Stimulated activated CD4-positive, alpha-beta T cell treated with anti-CD3 and anti-CD28 coated beads, Interleukin-12 subunit alpha, Interleukin-12 subunit beta, amount 100 ng/mL, for 48 hours (primary cell): ENCODE measurements at places on chromosomes 12 and 14.

DNA sequence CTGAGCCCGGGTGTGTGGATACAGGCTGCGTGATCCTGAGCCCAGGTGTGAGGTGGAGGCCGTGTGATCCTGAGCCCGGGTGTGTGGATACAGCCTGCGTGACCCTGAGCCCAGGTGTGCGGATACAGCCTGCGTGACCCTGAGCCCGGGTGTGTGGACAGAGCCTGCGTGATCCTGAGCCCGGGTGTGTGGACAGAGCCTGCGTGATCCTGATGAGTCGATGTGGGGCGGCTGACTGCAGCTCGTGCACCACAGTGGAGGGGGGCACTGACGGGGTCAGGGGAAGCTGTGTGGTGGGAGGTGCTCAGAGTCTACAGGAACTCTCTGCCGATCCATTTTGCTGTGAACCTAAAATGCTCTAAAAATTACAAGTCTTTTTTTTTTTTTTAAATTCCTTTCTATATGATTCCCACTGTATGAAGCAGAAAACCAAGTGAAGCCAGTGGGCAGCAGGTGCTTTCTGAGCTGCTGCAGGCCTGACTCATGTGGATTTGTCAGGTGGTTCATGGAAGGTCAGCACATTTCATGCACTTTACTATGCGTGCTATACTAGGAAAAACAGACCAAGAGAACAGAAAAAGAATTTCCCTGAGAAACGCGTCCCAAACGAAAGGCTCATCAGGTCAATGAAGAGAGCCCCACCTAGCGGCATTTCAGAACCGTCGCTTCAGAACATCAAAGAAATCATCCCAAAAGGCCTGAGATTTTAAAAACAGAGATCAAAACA lies 19.3 kb downstream of the BRF1 start:
- no peak for DNase-seq

DNA sequence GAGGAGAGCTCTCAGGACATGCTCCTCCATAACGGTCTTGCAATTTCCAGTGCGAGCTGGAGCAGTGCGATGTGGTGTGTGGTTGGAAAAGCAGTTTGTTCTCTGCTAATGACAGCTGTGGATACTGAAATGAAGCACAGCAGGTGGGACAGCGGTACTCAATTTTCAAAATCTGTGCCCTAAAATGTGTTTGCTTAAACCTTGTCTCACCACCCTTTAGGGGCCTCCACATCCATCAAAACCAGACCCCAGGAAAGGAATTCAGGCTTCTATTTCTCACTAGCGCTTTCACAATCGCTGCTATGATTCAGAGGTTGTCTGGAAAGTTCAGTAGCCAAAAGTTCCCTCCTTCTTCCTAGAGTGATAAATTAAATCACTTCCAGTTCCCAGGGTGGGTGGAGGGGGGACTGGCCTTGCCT lies 440.8 kb downstream of the EGLN3 start:
- DNase-seq = no peak

- no peak for DNase-seq
These were observed 3.9 kb downstream of the LRCOL1 start for GRCh38 chr12:132606466-132606865.

- DNase-seq = no peak
These were observed 3.4 kb upstream of the OTUB2 start for GRCh38 chr14:94022532-94023411.

GRCh38 chr12:9387450-9387849 lies 179.3 kb upstream of the PZP start:
- no peak for DNase-seq

GRCh38 chr12:12676605-12677004 lies 19.4 kb downstream of the GPR19 start:
- no peak for DNase-seq

DNA sequence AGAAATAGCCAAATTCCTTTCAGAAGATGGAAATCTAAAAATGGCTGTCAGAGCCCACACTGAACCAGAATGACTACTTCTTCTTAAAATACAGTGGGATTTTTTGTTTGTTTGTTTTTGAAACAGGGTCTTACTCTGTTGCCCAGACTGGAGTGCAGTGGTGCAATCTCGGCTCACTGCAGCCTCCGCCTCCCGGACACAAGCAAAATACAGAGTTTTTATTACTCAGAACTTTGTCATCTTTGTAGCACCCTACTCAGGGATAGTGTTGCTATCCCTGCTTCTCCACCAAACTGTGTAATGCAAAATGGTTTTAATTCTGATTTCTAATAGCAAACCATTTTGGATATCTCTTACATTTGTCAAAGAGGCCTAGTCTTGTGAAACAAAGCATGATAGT lies 16.4 kb downstream of the ZNF410 start:
- DNase-seq = no peak

- no peak for DNase-seq
These were observed 37.1 kb downstream of the RIMKLB start for GRCh38 chr12:8734873-8735381.

GRCh38 chr14:98855926-98856715 lies 415.9 kb downstream of the BCL11B start:
- DNase-seq = no peak

- DNase-seq = no peak
These were observed 1.2 kb downstream of the HNRNPC start for GRCh38 chr14:21267886-21268616.

DNA sequence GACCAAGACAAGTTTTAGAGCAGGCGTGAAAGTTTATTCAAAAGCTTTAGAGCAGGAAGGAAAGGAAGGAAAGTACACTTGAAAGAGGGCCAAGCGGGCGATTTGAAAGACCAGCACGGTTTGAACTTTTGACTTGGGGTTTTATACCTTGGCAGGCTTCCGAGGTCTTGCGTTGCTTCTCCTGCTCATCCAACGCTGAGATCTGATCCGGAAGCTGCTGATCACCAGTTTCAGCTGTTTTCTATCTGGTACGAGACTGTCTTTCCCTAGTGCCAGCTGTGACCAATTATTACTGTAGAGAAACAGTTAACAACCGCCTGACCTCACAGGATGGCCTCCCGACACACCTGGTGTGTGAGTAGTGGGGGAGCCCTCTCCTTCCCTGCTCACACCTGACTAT lies 20.6 kb upstream of the SNRPF start:
- DNase-seq = no peak

DNA sequence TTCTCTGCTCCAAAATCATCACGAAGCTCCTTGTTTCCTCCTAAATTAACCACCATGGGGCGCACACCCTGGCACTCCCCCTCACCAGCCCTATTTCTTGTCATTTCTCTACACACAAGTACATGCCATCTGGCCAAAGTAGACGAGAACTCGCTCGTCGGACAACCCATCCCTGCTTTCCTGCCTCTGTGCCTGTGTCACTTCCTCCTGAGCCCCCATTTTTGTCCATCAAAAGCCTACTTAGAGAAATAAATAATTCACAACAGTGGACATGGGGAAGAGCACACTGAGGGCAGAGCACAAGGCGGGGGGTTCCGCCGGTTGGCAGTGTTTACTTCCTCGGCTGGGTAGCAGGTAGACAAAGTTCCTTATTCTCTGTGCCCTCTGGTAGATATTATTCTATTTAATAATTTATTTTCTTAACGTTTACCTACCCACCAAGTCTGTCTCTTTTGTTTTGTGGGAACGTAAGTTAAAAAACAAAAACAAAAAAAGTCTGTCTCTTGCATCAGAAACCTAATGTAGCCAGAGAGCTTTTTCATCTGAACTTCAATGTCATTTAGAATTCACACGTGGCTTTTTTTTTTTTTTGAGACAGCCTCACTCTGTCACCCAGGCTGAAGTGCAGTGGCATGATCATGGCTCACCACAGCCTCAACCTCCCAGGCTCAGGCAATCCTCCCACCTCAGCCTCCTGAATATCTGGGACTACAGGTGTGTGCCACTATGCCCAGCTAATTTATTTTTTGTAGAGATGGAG lies 6.0 kb downstream of the VPS37B start:
- no peak for DNase-seq

DNA sequence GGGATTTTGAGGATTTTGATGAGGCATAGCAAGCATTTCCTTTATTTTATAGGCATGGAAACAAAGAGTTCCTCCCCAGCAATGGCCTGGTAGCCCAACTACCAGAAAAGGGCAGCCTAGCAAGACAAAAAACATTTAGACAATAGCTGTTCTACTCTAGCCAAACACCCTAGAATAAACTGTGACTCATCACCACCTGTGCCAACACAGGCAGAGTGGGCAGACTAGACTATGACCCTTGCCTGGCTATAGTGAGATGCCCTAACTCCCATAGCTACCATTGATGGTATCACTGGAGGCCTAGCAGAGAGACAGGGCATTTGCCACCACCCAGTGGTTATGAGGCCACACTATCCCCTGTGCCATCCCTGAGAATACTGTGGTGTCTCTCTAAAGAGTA lies 15.5 kb upstream of the CCER1 start:
- DNase-seq = no peak

GRCh38 chr12:114935658-114936057 lies 251.7 kb upstream of the TBX3 start:
- DNase-seq = no peak

DNA sequence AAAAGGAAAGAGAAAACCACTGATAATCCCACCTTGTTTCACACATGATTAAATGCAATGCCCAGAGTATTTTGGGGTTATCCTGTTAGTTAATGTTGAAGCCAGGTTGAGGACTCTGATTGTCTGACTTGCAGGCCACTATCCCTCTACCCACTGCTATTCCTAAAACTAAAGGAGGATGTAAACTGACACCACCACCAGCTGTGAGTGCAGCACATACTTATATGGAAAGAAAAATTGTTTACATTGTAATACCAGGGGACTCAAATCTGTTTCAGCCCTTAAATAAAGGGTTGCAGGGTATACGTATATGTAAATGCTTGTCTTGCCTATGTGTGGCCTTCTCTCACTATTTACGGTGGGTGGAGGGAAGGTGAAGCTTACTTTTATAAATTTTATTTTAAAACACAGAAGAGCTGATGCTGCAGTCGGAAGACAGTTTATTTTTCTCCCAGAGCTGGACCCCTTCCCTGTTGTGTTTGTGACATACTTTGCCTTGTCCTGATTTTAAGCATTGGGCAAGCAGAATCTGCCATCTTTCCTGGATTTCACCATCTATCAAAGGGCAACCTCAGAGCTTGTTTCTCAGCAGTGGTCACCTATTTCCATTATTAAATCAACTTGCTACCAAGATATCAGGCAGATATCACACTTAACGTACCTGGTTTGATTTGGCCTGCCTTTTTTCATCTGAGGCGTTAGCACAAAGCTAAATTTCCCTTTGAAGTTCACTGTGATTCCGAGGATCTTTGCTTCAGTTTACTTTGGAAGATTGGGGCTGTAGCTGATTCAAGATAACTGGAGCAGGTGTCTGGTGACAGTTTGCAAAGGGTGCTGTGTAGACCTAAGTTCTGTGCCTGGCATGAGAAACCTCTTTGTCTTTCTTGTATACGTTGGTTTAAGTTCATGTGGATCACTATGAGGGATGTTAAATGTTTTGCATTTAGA lies 25.2 kb downstream of the DAAM1 start:
- DNase-seq = no peak

- DNase-seq = no peak
These were observed 51.2 kb downstream of the ACSS3 start for GRCh38 chr12:81128930-81129554.

DNA sequence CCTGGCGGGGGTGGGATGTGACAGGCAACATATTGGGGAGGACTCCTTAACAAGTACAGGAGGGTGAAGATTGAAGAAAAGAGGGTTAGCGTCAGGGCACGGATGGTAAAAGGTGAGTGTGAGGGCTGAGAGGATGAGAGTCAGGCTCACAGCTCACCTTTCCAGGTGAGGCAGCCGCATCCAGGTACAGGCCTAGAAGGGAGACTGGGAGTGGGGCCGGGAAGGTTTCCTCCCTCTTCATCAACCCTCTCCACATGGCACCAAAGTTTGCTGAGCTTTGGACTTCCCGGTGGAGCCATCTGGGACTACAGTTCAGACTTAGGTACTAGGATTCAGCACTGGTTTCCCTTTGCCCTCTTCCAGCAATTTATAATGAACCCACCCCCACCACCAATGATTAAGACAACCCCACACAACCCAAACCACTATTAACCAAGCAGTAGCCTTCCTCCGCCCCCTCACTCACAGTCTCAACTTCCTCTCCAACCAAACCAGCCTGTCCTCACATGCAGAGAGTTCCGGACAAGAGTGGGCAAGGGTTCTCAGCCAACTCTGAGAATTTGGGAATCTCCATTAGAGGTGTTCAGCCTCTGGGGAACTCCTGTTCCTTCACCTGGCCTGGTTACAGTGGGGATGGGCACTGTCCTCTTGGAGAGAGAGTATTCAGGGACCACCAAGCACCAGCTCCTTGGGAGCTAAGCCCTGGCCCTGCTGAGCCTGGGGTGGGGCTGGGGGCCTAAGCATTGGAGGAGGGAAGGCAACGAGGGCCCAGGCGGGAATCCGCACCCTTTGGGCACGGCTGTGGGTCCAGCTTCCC lies 2.4 kb upstream of the HOXC4 start:
- DNase-seq = no peak

- no peak for DNase-seq
These were observed 349.1 kb upstream of the CCDC196 start for GRCh38 chr14:66137081-66137480.

GRCh38 chr14:22547948-22548750 lies 40.9 kb downstream of the DAD1 start:
- DNase-seq = no peak

GRCh38 chr14:97393244-97393643 lies 596.1 kb downstream of the VRK1 start:
- no peak for DNase-seq

GRCh38 chr12:15722951-15723350 lies 66.2 kb downstream of the EPS8 start:
- DNase-seq = no peak

GRCh38 chr12:76108356-76108755 lies 23.9 kb upstream of the NAP1L1 start:
- no peak for DNase-seq
